ENCODE measurements at places on chromosomes 1 and 21.

DNA sequence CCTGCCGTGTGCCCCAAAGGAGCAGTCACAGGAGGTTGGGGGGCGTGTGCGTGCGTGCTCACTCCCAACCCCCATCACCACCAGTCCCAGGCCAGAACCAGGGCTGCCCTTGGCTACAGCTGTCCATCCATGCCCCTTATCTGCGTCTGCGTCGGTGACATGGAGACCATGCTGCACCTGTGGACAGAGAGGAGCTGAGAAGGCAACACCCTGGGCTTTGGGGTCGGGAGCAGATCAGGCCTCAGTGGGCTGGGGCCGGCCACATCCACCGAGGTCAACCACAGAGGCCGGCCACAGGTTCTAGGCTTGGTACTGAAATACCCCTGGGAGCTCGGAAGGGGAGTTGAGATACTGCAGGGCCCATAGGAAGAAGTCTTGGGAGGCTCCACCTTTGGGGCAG lies 23.5 kb downstream of the COL6A1 start:
- DNase-seq = no peak

GRCh38 chr1:236451796-236452373 lies 57.8 kb downstream of the EDARADD start:
- DNase-seq = no peak

- DNase-seq = no peak
Measured at GRCh38 chr1:81044708-81045107, 756.0 kb upstream of the ADGRL2 start.

DNA sequence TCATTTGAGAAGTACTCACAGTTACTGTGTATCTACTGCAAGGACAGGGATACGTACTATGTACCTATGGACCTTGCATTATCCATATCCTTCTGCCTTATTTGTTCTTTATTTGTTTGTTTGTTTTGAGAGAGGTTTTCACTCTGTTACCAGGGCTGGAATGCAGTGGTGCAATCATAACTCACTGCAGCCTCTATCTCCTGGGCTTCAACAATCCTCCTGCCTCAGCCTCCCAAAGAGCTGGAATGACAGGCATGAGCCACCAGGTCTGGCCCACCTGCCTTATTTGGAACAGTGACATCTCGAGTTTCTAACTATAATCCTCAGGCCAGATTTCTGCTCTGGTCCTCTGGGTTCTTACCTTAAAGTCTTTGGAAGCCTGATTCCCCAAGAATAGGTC lies 395.5 kb upstream of the PKN2 start:
- no peak for DNase-seq

- no peak for DNase-seq
Measured at GRCh38 chr21:15894596-15894995, 164.8 kb downstream of the USP25 start.

- DNase-seq = no peak
Measured at GRCh38 chr1:7929637-7930036, 11.0 kb downstream of the TNFRSF9 start.

DNA sequence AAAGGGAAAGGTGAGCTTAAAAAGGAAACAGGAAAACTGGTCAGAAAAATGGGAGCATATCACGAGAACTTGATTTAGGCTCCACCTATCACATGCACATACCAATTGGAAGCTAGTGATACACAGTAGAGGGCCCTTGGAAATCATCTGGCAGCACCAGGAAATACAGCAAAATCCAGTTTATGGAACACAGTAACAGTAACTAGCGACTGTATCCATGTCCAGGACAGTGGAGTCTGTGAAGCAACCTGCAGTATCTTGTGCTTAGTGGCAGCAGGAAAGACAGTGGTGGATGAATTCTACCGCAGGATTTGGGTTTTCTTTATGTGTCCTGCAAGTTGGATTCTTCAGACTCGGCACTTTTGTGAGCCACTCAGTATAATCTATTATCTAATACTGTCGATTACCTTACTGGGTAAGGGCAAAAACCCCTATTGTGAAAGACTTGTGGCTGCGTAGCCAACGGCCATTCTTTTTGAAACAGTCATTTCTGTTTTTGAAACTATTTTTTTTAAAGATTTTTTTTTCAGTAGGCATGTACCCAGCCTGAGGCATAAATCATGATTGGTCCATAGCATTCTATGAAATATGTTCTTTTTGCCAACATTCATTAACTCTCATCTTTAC lies 1.6 kb upstream of the KDM4A start:
- DNase-seq = no peak

GRCh38 chr21:36207577-36208320 lies 51.1 kb downstream of the DOP1B start:
- DNase-seq = no peak

- DNase-seq = no peak
Measured at GRCh38 chr1:172340520-172340919, 80.0 kb upstream of the C1orf105 start.

DNA sequence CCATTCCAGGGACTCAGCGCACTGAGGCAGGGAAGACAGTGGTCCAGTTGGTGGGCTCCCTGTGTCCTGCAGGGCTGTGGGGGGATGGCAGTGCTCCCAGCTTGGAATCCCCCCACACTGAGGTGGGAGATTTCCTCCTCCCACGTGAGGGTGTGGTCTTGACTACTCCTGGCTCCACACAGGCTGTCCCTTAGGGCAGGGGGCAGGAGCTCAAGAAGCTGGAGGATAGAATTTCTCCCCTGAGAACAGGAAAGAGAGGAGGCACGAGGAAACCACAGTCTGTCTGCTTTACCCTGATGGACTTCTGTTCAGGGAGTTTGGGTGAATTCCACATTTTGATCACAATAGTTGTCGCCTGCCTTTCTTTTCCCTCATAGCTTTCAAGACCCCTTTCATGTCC lies 62.1 kb downstream of the CACNA1E start:
- no peak for DNase-seq

DNA sequence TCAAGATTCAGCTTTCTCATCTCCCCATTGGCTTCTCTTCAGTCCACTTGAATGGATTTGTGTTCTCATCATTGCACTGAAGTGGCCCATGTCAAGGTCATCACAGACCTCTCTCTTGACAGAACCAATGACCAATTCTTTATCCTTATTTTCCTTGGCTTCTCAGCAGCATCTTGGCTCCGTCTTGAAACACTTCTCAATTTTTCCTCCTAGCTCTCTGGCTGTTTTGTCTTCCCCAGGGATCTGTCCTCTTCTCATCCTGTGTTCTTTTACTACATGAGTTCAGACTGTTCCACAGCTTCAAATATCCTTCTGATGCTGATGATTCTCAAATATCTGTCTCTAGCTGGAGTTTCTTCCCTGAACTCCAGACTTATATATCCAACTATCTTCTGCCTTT lies 78.6 kb downstream of the COLGALT2 start:
- no peak for DNase-seq

DNA sequence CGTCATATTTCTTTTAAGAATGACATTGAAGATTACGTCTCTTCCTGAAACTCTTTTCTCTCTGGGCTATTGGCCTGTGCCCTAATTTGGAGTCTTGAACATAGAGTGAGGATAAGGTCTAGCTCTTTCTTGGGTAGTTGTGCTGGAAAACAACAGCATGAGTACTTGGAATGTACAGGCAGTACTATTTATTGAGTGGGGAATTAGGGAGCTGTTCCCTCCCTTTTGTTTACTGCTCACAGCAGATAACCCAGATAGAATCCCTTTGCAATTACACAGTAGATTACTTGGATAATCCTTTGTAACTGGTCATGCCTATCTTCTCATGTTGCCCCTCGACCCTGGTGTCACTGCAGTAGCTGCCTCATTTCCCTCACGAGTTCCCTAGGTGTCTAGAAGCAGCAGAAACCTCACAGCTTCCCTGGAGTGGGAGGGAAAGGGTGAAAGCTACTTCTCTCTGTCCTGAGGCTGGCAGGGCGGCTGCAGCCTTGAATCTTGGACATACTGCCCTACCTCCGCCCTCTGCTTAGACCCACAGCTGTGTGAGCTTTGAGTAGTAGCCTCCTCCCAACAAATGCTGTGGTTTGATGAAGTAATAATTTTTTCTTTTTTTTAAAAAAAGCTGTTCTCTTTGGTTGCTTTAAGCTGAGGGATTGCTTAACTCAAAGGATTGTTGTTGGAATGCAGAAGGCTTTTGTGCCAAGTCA lies 70.6 kb downstream of the FGGY start:
- DNase-seq = no peak

GRCh38 chr1:248821641-248822040 lies 4.1 kb downstream of the SH3BP5L start:
- no peak for DNase-seq

- DNase-seq = no peak
Measured at GRCh38 chr1:67664048-67664447, 21.0 kb upstream of the GADD45A start.

GRCh38 chr1:32072622-32073298 lies at the start of gene TMEM39B:
Gene TMEM39B, plus strand, starts transcription at chr1:32072939. Its CDS starts 109 bp downstream, at chr1:32073048.
- DNase-seq = peak; percentile 96

DNA sequence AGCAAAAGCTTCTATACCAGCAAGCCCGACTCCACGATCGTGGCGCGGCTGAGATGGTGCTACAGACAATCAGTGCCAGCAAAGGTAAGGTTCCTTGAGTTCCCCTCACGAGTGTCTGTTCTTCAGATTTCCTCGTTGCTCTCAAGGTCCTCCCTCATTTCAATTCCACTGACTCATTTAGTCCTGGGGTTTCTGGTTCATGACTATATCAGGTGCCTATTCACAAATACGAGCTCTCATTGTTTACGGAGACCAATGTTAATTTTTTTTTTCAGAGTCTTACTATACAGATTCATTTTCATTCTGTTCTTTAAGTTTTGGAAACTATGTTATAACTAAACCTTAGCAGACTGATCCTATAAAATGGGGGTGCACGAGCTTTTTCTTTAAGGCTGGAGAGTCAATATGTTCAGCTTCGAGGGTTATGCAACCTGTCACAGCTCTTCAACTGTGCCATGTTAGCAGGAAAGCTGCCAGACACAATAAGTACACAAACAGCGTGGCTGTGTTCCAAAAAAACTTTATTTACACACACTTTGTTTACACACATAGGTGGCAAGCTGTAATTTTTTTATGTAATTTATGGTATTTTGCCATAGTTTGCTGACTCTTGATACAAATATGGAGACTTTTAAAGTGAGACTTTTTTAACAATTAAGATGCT lies 134.3 kb downstream of the ZP4 start:
- no peak for DNase-seq

- DNase-seq = no peak
Measured at GRCh38 chr21:43702785-43703034, 16.2 kb upstream of the PDXK start.

GRCh38 chr1:9311479-9311878 lies 18.8 kb downstream of the SPSB1 start:
- no peak for DNase-seq

- DNase-seq = no peak
Measured at GRCh38 chr1:181493885-181494284, 10.6 kb downstream of the CACNA1E start.

DNA sequence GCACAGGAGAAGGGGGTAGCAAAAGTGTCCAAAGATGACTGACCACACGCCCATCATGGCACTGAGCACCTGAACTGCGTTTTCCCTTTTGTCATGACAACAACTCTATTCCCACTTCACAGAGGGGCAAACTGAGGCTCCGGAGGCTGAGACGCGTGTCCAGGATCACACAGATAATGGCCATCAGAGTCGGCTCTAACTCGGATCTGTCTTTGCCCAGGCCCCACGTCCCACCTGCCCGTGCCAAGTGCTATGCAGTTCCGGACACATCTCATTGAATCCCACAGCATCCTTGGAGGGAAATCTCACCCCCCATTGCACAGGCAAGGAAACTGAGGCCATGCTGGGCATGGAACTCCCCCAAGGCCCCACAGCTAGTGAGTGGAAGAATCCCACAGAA lies 62.1 kb downstream of the MATN1 start:
- DNase-seq = no peak

- peak; percentile 3 for DNase-seq
Measured at GRCh38 chr21:14215971-14216641, at the start of gene RBM11. Gene RBM11, plus strand, starts transcription at chr21:14216157. Its CDS starts 30 bp downstream, at chr21:14216187.

- DNase-seq = no peak
Measured at GRCh38 chr1:231392389-231393131, 29.5 kb downstream of the EGLN1 start.

DNA sequence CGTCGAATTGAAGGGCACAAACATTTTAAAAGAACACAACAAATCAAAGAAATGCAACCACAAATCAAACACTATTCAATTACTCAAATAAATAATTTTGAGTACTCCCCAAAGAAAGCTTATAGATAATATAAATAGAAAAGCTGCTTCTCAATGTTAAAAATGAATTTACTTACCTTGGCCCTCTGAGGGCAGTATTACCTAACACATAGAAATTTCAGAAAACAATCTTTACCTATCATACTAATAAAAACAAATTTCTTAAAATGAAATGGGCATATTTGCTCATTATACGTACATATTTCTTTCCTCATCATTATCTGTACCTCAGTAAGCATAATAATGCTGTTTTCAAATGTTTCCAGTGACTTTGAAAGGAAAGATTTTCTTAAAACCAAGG lies 141.8 kb downstream of the AKT3 start:
- no peak for DNase-seq

GRCh38 chr1:179142889-179143299 lies 61.0 kb downstream of the TOR3A start:
- no peak for DNase-seq

DNA sequence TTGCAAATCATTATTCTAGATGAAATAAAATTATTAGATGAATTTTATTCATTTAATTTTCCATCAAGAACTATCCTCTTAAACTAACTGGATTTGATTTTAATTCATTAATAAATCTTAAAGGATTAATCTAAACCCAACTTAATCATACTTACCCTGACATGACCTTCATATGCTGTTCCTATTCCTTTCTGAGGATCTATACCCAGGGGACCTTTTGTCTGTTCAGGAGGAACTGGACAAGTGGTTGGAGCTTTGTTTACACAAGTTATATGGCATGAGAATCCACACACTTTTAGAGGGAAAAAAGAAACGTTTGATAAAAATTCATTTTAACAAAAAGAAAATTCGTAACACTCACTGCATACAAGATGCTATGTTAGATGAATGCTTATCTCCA lies 95.2 kb downstream of the COQ8A start:
- no peak for DNase-seq
